ENCODE measurements at places on chromosomes 4 and X.

GRCh38 chr4:100649417-100649816 is 131.6 kb upstream of the EMCN start:
- DNase-seq = no peak

DNA sequence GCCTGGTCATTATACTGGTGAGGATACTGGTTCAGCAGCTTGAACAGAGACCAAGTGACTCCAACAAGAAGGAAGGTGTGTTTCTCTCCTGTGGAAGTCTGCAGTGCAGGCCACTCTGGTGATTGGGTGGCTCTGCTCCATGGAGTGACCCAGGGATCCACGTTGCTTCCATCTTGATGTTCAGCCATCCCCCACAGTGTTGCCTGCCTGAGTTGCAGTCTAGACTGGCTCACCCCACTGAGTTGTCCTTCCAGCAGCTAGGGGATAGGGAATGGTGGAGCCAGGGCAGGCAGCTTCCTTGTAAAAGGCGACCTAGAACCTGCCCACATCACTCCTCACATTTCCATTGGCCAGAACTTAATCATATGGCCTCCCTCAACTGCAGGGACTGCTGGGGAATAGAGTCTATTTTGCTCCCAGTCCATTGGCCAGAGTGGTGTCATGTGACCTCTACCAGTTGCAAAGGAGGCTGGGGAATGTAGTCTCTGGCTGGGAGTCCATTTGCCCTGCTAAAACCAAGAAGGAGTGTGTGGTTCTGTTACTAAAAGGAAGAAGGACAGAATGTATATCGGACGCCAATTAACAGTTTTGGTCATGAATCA is 8.0 kb downstream of the MAN2B2 start:
- no peak for DNase-seq

- DNase-seq = peak; percentile 64
Observed at GRCh38 chrX:9326369-9326768, 138.5 kb upstream of the TBL1X start.

DNA sequence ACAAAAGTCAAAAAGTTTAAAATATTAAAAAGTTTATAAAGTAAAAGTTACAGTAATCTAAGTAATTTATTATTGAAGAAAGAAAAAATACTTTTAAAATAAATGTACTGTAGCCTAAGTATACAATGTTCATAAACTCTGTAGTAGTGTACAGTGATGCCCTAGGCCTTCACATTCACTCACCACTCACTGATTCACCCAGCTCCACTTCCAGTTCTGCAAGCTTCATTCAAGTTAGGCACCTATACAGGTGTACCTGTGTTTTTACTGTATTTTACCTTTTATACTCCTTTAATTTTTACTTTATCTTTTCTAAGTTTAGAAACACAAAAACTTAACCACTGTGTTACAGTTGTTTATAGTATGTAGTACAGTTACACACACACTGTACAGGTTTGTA is 40.1 kb upstream of the AGA start:
- no peak for DNase-seq

- no peak for DNase-seq
Observed at GRCh38 chr4:79334783-79335182, 8.9 kb upstream of the NAA11 start.

GRCh38 chrX:150282953-150283352 is 80.2 kb upstream of the MAMLD1 start:
- DNase-seq = no peak

DNA sequence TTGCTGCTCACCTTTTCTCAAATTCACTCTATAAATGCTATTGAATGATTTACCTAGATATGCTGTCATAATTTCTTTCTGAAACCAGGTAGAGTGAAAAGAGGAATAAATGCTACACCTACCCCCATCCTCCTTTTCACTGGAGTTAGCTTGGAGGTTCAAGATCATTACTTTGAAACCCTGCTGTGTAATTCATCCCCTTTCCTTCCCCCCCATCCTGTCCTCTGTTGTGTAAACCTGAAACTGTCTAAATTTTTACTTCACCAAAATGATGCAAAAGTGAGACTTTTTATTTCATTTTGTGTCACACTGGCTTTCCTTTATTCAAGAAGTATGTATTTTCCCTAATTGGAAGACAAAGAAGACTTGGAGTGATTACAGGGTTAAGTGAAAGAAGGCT is 5.4 kb downstream of the ZCCHC18 start:
- DNase-seq = no peak

DNA sequence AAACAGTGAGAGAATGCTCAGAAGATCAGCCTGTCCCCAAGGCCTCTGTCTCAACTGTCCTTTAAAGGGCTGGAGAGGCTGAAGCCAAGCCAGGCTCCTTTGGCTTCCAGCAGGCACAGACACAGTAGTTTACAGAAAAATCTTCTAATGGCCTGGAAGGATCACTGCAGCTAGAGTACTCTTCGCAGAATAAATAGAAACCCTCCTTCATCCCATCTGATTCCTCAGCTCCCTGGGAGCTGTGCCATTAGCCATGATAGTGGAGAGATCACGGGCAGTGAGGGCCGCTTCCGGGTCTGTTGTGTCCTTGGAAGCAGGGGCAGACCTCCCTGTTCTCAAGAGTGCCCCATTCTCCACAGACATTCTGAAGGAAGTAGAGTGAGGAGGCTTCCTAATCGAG is 63.1 kb downstream of the CCNI start:
- no peak for DNase-seq

GRCh38 chrX:56812515-56813105 is 83.6 kb downstream of the NBDY start:
- DNase-seq = no peak

DNA sequence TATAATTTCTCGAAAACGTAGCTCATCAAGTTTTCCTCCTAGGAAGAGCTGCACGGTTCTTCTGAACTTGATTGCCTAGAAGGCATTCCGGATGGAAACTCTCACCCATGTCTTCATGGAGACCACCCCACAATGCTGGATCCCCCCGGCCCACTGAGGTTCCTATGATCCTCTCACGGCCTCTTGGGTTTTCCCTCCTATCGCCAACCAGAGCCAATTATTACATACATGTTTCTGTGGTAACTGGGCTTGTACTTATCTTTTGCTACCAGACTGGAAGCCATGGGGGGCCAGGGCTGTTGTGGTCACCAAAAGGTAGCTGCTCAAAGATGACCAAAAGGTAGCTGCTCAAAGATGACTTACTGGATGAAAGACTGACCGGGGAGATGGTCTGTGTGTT is 131.5 kb downstream of the AFAP1 start:
- DNase-seq = no peak

- peak; percentile 8 for DNase-seq
Observed at GRCh38 chr4:37757761-37758160, 68.7 kb upstream of the PGM2 start.

DNA sequence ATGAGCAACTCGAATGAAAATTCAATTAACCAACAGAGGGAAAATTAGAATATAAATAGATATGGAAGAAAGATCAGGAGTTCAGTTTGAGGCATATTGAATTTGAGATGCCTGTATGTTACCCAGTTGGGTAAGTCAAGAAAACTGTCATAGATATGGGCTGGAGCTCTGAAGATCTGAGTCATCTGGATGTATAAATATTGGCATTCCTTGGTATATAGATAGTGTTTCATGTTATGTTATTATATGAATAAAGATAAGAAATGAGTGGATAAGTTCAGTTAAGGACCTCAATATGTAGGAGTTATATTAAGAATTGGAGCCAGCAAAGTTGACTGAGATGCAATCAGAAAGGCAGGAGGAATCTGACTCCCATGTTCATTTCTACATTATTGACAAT is 543.6 kb upstream of the SMIM31 start:
- DNase-seq = no peak

DNA sequence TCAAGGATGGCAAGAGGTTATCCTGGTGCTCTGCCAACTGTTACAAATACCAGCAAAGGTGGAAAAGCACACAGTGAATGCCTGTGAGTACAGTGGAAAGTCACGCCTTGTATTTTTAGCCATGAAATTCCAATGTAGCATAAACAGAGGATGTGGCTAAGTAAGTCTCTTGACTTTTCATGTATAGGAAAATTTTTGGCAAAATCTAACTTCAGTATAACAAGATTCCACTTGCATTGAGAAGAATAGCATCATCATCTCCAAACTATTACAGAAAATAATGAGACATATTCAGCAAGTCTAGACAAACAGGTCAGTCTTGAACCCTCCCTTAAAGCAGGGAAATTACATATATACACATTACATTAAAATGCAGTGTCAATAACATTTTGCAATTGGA is 7.9 kb downstream of the SLC10A6 start:
- no peak for DNase-seq

DNA sequence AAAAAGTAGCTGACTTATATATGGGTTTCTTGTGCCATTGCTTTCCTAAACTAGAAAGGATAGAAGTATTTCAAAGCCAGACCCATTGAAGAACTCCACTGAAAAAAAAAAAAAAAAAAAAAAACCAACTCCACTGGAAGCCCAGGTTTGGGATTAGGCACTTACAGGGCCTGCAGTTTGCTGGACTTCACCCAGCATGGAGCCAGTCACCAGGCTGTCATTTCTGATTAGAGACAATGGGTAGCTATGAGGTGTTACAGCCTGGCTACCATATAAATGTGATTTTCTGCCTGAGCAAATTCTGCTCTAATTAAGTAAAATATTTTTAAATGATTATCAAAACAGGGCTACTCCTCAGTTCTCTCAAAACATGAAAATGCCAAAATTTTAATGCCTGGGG is 49.5 kb downstream of the HS6ST2 start:
- DNase-seq = no peak

DNA sequence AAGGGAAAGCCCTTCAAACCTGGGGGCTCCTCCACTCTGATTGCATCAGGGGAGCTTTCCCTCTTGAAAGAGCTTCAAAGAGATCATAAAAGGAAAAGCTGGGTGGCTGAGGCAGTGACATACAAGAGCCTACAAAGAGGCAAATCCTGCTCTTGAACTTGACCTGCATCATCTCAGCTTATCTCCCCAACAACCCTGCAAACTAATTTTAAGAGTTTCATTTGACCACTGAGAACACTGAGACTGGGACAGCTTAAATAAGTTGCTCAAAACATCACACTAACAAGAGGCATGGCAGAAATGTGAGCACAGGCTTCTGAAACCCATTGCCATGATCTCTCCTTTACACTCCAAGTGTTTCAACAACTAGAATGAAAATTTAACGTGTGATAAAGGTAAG is 101.6 kb upstream of the PPARGC1A start:
- DNase-seq = no peak

DNA sequence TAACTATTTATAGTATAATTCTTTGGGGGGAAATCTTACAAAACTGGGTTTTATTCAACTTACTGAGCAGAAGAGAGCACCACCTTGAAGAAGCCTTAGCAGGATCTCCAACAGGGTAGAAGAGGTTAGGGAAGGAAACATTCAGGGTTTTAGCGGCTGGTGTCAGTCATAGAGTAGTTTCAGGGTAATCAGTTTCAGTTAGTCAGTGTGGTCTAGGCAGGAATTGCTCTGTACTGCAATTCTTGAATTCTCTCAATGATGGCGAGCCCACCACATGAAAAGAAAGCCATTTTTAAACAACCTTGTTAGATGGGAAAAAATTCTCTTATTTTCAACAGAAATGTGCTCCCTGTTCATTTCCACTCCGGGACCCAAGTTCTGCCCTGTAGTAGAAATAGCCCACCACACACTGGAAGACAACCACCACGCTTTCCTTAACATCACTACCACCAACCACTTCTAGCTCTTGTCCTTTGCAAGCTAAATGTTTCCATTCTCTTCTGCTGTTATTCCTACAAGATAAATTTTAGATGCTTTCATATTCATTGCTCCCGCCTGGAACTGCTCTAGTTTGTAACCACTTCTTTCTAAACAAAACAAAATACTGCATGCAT is 25.9 kb downstream of the COL25A1 start:
- no peak for DNase-seq

DNA sequence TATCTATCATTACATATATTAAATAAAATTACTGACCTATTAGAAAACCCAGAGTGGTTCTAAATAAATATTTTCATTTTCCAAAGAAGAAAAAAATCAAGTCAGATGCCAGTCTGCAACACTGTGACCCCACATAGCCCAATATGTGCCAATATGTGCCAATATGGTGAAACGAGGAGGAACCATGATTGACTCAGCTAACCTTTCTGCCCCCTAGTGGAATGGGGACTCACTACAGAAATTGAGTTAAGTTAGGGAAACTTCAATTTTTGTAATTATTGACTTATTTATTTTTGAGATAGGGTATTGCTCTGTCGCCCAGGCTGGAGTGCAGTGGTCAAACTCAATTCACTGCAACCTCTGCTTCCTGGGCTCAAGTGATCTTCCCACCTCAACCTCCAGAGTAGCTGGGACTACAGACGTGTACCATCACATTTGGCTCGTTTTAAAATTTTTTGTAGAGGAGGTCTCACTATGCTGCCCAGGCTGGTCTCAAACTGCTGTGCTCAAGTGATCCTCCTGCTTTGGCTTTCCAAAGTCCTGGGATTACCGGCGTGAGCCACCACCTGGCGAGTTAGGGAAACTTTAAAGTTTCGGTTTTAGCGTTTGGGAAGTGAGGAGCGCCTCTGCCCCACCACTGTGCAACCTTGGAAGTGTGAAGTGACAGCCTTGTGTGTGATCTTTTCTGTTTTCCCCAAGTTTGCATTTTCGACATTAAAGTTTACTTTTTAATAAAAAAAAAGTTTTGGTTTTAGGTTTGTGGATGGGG is 116.8 kb upstream of the SHISA3 start:
- DNase-seq = peak; percentile 19

DNA sequence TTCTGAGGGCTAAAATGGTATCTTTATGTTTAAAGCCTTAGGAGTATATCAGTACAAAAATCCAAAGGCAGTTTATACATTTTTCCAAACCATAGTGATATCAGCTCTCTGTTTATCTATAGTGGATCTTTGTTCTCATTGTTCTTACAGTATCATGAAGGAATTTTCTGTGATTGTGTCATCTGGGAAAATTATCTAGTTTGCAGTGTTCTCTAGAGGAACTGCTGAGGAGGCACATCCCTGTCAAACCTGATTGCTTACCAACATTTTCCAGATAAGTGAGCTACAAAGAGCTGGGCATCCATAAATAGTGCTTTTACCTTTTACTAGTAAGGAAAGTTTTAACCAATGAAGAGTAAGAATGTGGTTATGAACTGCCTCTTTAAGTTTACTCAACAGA is 44.9 kb upstream of the SLC25A31 start:
- peak; percentile 60 for DNase-seq

GRCh38 chr4:93657527-93657926 is 171.0 kb upstream of the ATOH1 start:
- DNase-seq = no peak

- no peak for DNase-seq
Observed at GRCh38 chr4:1646690-1647089, 37.4 kb downstream of the FAM53A start.

- DNase-seq = no peak
Observed at GRCh38 chr4:151718984-151719955, 41.5 kb downstream of the GATB start.

DNA sequence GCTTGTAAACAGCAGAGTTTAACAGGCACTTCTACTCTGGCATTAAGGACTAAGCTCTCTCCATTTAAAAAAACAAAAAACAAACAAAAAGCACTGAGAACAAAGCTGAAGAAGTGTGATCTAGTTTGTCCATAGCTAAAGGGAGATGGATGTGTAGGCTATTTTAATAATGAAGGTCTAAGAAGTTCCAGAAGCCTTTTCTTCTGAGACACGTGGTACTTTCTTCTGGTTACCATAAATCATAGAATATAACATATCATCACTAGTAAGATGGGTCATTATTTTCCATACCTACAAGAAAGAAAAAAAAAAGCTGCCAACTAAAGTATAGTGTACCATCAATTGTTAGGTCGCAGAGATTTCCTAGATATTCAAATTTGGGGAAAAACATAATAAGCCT is 722 bp upstream of the NBDY start:
- peak; percentile 19 for DNase-seq

- DNase-seq = no peak
Observed at GRCh38 chr4:149796381-149796780, 19.3 kb downstream of the IQCM start.

- peak; percentile 91 for DNase-seq
Observed at GRCh38 chr4:67327245-67328017, 217.9 kb downstream of the CENPC start.
